Stimulated activated CD4-positive, alpha-beta T cell treated with anti-CD3 and anti-CD28 coated beads, Interleukin-15, amount 100 ng/mL, for 1 hour (primary cell): ENCODE measurements at places on chromosomes 5 and 9.

- no peak for DNase-seq
Measured at GRCh38 chr9:13786131-13786530, 506.6 kb upstream of the MPDZ start.

DNA sequence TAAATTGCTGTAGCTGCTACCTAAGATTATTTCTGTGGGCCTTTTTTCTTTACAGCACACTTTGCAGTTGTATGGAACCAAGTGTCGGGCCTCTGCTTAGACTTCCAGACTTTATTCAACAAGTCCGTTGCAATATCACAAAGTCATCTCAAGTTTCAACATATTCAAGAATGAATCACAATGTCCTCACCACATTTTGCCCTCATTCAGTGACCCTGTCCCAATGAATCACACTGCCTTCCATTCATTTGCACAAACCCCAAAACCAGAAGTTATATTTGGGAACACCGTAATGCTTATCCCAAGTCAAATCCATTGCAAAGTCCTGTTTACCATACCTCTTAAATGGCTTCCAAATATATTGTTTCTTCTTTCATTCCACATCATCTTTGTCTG, 439.6 kb downstream of the CSNK1G3 start:
- DNase-seq = no peak

DNA sequence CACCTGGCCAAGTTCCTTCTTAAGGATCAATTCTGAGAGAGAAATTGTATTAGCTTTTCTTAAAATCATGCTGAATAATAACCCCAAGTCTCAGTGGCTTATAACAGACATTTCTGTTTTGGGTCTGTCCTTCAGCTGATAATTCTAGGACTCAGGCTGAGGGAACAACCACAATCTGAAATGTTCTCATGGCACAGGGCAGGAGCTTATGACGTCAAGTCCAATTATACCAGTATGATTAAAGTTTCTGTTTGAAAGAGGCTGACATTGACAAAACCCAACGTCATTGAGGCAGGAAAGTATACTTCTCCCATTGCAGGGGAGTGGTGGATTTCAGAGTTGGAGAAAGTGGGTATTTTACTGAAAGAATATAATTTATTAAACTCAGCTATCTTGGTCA, 21.8 kb downstream of the CENPH start:
- no peak for DNase-seq

GRCh38 chr5:2174538-2174937, 291.8 kb upstream of the IRX4 start:
- no peak for DNase-seq

GRCh38 chr9:99977033-99977792, 70.8 kb downstream of the STX17 start:
- DNase-seq = no peak

- no peak for DNase-seq
Measured at GRCh38 chr5:133235696-133236426, 184.0 kb downstream of the HSPA4 start.
